ENCODE measurements at places on chromosomes 6 and 20. TPM values are rescaled to one million over a fixed set of nuclear protein-coding genes. Genes with fewer than 3 reads are reported as not detected.

- DNase-seq, result no peak
These were observed 95.4 kb downstream of the ADGRB3 start for GRCh38 chr6:68730291-68731054.

The MCCD1 gene
- total RNA-seq, result not detected

GRCh38 chr6:3421791-3422434, 34.9 kb downstream of the SLC22A23 start:
- no peak for DNase-seq

The HTR1E gene
- total RNA-seq, result not detected

The VIP gene
- total RNA-seq, result not detected

- peak; percentile 76 for DNase-seq
These were observed 351.0 kb downstream of the BCKDHB start for GRCh38 chr6:80457439-80457933.

GRCh38 chr20:50848846-50849673, 54.2 kb downstream of the BCAS4 start:
- no peak for DNase-seq

DNA sequence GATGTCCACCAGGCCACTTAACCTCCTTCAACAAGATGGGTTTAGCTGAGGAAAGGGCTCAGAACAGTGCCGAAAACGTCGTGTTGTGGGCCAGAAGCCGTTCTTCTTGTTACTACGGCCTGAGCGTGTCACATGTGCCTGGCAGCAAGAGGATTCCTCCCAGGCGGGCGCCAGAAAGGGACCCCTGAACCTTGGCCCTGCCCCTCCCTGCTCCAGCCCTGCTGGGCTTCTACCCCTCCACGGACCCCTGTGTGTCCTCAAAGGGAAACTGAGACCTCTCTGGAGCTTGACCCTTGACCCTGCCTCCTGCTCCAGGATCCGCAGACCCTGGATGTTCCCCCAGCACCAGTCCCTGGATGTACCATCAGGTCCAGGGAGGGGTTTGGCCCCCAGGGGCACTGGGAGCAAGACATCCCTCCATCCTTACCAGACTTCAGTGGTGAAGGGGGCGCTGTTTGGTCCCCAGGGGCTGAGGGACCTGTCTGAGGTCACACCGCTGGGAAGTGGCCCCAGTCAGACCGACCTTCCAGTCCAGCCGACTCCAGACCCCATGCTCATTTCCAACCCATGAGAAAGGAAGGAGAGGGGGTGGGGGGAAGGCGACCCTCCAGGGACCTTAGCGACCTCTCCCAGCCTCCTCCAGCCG, 10.1 kb downstream of the HRH3 start:
- DNase-seq, result no peak

GRCh38 chr6:146526192-146526591, 17.4 kb upstream of the RAB32 start:
- DNase-seq, result no peak

GRCh38 chr6:139659196-139659595, 284.7 kb upstream of the CITED2 start:
- DNase-seq, result no peak

- no peak for DNase-seq
These were observed 226.1 kb downstream of the QKI start for GRCh38 chr6:163640641-163641040.

The KCNK16 gene
- total RNA-seq, result not detected

The CCN6 gene
- total RNA-seq, result not detected

The LYRM4 gene
- 39.1 TPM for total RNA-seq

- DNase-seq, result no peak
These were observed 23.7 kb upstream of the TAF4 start for GRCh38 chr20:62089393-62089792.

The C6orf58 gene
- total RNA-seq, result 1.3 TPM

- no peak for DNase-seq
These were observed 14.5 kb downstream of the ARHGAP18 start for GRCh38 chr6:129695373-129696027.

The EFCAB8 gene
- total RNA-seq, result not detected

The C6orf118 gene
- total RNA-seq, result not detected

DNA sequence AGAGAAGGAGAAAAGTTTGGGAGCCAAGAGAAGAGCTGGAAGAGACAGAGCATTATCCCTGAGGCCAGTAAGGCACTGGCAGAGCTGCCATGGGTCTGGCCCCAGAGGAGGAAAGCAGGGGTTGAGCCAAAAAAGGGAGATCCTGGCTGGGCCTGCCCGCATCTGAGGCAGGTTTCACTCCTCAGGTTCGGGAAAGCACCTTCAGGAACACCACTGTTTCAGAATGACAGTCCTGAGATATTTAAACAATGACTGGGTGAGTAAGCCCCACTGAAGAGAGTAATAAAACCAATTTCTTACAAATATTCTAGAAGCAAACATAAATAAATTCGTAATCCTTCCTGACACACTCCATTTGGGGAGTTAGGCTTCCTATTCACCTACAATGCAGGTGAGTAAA, 152.2 kb downstream of the BACH2 start:
- no peak for DNase-seq

DNA sequence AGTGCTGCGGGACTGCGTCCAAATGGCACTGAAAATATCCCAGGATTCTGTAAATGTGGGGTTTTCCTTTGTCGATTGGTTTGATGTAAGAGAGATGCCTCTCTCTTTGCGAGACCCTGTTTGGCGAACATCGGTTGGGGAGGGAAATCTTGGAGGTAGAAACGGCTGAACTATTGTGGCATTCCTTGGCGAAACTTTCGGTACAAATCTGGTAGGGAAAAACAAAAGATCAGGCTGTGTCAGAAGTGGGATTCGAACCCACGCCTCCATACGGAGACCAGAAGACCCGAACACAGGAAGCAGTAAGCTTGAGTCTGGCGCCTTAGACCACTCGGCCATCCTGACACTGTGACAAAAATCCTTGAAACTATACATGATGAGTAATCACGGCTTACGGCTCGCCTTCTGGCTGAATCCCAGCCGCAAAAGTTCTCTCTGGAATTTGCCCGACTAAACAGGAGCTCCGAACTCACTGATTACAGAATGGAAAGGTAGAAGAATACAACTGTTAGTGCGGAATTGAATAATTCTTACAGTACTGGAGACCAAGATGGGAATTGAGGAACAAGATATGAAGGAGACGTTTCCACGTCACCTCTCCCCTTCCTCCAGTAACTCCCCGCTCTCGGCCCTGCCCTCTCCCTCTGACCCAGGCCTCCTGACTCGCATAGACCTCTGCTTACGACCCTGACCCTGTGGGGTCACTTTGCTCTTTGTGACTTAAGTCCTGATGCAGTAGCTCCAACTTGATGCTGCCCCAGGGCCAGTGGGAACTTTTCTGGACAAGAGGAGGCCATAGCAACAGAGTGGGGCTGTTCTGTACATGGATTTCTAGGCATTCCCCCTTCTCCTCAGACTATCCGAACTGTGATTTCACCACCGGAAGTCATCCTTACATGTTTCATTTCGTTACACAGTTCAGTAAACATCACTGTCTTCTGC, 132.8 kb upstream of the ZNF184 start:
- peak; percentile 92 for DNase-seq

DNA sequence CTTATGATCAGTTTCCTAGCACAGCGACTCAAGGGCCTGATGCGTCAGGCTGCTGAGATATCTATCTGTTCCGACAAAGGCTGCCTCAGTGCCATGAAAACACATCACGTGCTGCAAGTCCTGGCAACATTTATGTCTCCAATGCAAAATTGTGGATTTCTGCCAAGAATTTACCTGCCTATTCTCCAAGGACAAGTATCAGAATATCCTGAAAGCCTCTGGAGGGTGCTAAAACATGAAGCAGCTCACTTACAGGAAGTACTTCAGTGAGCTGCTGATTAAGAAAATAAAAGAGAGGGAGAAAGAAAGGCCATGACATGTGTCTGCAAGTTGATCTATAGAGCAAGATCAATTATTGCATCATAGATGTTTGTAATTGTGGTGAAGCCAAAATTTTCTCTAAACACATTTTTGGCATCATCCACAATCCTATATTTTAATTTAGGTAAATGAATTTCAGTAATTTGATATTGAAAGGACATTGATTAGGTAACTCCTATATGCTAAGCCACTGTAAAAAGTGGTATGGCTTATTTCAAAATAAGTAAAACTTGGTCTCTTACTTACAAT, 25.8 kb upstream of the TPBG start:
- no peak for DNase-seq

The SAMD5 gene
- 6.9 TPM for total RNA-seq

DNA sequence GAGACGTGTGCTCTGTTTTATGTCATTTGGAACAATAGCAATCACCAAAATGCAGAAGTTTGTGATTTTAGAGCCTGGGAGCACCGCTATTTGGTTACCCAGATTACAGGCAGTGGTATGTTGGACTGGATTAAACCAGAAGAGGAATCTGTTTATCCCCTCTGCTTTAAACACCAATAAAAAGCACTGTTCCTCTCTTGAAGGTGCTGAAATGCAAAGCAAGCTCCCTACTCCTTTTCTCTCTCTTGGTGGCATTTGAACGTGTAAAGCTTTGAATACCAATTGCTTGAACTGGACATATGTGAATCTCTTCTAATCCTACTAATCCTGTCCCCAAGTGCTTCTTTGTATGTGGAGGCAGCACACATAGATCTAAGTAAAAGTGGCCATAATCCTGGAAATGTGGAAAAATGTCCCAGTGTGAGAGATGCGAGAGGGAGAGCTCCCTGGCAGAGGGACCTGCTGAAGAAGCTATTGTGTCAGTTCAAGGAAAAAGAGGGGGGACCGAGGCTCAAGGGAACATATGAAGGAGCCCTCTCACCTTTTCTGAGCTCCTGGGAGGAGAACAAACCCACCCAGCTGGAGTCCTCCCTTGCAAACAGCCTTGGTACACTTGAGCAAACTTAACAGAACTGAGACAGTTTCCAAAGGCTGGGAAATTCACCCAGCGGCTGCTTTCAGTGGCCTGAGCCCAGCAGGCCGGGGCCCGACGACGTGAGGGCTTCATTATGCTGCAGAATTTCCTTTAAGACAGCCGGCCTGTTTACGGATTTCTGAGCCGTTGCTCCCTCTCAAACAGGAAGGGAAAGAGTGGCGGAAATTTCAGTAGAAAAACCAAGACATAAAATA, 18.8 kb upstream of the OLIG3 start:
- no peak for DNase-seq

DNA sequence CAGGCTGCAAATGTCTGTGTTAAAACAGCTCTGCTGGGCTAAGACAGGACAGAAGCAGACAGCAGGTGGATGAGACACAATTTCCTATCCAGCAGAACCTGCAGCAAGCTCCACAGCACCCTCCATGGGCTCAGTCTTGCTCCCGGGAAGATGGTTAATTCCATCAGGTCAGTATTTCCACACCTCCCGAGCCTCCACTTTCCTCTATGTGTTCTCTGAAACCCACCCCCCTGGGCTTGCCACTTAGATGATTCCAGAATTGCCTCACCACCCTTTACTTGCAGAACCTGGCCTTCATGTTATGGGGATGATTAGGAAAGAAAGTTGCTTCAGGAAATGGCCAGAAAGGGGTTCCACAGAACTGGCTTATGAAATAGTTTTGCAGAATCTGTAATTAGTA, 43.8 kb downstream of the ERMARD start:
- DNase-seq, result no peak

The TMEM242 gene
- total RNA-seq, result 3.2 TPM

DNA sequence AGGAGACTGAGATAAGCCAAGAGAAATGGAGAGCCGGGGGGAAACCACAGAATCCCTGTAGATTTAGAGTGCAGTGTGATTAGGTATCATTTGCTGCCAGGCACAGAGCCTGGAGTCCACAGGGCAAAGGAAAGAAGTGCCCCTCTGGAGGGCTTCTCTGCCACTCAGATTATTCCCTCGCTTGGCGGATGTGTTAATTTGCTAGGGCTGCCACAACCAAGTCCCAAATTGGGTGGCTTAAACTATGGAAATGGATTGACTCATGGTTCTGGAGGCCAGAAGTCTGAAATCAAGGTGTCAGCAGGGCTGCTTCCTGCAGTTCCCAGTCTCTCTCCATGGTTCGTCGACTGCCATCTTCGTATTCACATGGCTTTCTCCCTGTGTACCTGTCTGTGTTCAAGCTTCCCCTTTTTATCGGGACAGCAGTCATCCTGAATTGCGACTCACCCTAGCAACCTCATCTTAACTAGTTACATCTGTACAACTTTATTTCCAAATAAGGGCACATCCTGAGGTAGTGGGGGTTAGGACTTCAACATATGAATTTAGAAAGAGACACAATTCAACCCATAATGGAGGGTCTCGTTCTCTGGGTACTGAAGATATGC, 122.2 kb downstream of the ANKRD60 start:
- DNase-seq, result no peak

DNA sequence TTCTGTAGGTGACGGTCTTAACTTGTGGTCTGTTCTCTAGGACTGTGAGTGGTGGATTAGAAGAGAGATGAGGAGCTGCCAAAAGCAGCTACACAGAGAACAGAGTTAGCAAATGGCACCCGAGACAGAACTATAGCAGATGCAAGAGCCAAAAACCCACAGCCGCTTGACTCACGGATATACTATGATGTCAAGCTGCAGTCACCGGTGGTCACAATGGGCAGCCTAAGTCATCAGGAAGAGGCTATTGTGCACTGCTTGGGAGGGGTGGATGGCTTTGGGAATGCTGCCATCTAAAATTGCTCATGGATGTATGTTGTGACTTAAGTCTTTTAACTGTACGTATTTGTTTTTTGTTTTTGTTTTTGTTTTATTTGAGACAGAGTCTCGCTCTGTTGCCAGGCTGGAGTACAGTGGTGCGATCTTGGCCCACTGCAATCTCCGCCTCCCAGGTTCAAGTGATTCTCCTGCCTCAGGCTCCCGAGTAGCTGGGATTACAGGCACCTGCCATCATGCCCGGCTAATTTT, at the start of gene GTSF1L:
Gene GTSF1L, minus strand, starts transcription at position 192 of the 528 bp plus-strand sequence. CDS start 308 bp downstream, outside the sequence.
- DNase-seq, result no peak

All from Caki2 (cell line).